Lung (tissue), 17 donors: ENCODE measurements at places on chromosomes 5 and 9.

- peak; percentile 55 for DNase-seq
Measured at GRCh38 chr9:134263596-134263995, 62.7 kb upstream of the RXRA start.

- no peak for DNase-seq
Measured at GRCh38 chr5:134537297-134537696, 11.8 kb downstream of the JADE2 start.

DNA sequence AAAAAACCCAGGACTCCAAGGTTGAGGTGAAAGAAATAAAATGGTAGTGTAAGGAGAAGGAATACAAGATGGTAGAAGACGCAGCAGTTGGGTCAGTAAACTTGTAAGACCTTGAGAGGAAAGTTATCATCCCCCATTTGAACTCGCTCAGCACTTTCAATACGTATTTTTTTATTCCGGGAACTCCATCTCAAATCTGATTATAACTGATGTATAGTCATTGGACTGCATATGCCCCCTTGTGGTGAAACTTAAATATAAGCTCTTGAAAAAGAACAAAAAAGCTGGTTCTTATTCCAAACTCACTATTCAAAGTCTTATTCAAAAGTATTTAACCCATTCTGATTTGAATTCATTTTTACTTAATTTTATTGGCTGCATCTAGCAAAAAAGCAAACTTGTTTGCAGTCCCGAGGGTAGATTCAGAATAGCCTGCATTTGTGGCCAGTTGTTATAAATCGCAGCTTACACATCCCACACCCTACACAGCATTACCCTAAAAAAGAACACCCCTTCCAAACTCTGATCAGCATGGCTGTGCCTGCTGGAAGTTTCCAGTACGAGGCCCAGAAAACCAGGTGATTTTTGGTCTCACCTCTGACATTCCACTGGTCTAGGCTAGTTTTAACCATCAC is 118.0 kb downstream of the ESM1 start:
- peak; percentile 87 for DNase-seq

GRCh38 chr5:109455598-109456096 is 45.9 kb upstream of the PJA2 start:
- peak; percentile 78 for DNase-seq

GRCh38 chr5:156421798-156422197 is 94.8 kb downstream of the SGCD start:
- no peak for DNase-seq

- DNase-seq, result no peak
Measured at GRCh38 chr5:5419291-5420210, 2.9 kb upstream of the ICE1 start.

GRCh38 chr9:105255421-105255820 is 11.0 kb downstream of the SLC44A1 start:
- DNase-seq, result no peak

- DNase-seq, result no peak
Measured at GRCh38 chr5:176446884-176447590, 1.1 kb upstream of the FAF2 start.

GRCh38 chr5:171810227-171810626 is 24.6 kb downstream of the SMIM23 start:
- peak; percentile 39 for DNase-seq

GRCh38 chr5:131495536-131496399 is 139.3 kb downstream of the RAPGEF6 start:
- peak; percentile 21 for DNase-seq

DNA sequence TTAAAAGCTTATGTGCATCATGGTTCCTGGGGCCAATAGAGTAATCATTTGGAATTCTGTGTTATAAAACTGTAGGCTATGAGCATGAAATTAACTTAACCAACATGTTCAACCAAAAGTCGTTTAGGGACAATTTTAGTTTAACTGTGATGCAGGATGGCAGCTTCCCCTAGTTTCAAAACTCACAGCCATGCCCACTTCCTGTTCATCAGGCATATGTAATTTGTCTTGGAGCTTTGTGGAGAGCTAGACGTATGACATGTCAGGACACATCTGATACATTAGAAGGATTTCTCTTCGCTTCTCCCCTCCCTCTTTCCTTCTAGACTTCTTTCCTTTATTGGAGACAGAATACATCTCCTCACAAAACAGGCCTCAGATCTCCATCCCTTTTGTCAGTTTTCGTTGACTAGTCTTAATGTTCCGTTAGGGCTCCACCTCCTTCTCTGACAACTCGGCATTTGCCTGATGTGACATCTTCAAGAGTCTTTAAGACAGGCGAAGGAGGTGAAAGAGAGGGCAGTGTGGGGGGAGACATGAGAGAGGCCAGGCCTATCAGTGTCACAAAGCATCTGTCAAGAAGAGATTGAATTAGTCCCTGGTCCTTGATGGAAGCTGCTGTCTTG is 176.0 kb downstream of the MSX2 start:
- no peak for DNase-seq

- DNase-seq, result no peak
Measured at GRCh38 chr5:115531380-115531779, 13.2 kb downstream of the FEM1C start.

GRCh38 chr9:6433410-6433809 is 20.4 kb downstream of the UHRF2 start:
- DNase-seq, result no peak

DNA sequence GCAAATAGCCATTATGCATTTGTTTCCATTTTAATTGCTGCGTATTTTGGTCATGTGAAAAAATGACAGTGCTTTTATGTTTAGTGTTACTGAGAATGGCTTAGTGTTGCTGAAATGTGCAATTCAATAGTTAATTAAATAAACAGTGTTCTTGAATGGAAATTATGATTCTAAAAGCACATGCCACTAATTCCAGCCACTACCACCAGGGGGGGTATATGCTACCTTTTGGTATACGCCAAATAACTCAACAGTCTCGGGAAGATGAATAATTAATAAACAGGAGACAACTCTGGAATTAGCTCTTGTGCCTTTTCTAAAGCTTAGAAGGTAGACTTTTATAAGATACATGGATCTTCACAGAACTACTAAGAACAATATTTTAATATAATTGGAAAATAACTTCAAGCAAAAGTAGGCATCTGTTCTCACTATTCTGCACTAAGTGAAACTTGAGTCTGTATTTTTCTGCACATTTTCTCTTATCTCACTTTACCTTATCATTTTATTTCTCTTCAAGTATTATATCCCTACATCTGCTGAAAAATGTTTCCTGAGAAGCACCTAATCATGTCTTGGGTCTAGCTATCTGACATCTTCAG is 83.5 kb upstream of the MINAR2 start:
- DNase-seq, result peak; percentile 15

DNA sequence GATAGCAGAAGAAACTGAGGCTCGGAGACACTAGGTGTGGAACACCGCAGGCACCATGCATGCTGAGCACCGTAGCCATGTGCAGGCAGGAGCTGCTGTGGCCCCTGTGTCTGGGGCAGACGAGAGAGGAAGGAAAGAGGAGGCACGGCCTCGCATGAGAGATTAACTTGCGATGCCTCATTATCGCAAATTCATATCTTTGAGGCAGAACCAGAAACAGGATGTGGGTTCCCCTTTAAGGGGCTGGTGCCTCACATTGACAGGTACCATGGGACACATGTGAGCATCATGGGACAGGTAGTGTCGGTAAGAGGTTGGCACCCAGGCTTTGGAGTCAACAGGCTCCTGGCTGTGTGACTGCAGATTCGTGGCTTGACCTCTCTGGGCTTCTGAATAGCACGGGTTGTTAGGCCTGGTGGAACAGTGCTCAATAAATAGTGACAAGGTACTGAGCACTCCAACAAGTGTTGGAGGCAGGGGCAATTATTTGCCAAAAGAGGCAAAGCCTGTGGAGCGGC is 40.8 kb downstream of the NAIF1 start:
- DNase-seq, result no peak

DNA sequence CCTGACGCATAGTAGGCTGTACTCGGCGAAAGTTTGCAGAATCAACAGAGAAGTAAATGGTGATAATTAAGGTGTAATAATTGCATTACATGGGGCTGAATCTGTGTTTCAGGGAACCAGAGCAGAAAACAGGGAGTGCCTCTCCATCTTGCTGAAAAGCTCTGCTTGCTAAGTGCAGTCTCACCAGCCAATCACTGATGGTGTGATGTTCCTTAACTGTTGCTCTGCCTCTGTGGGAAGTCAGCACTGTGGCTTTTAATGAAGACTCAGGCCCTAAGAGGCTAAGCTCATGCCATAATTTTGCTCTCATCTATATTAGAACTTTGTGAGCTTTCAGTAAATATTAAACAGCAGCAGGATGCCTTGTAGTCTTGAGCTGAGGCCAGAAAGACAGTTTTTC is 4.5 kb downstream of the PHF24 start:
- no peak for DNase-seq

GRCh38 chr5:14655146-14655741 is 9.3 kb upstream of the OTULIN start:
- DNase-seq, result no peak

DNA sequence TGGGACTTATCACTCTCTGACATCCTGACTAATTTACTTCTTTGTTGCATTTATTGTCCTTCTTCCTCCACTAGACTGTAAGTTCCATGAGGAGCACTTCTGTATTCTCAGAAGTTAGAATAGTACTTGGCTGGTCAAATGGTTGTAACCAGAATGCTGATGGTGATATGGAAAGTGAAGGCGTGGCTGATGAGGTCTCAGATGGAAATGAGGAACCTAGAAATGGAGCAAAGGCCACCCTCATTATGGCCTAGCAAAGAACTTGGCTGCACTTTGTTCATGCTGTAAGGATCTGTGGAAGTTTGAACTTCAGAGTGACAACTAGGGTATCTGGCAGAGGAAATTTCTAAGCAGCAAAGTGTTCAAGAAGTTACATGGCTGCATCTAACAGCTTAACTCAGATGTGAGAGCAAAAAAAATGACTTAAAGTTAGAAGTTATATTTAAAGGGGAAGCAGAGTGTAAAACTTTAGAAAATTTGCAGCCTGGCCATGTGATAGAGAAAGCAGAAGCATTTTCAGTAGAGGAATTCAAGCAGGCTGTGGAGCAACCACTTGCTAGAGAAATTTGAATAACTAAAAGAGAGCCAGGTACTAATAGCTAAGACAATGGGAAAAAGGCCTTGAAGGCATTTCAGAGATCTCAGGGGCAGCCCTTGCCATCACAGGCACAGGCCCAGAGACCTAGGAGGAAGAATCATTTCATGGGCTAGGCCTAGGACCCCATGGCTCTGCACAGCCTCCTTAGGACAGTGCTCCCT is 14.9 kb upstream of the SLC22A5 start:
- DNase-seq, result no peak

DNA sequence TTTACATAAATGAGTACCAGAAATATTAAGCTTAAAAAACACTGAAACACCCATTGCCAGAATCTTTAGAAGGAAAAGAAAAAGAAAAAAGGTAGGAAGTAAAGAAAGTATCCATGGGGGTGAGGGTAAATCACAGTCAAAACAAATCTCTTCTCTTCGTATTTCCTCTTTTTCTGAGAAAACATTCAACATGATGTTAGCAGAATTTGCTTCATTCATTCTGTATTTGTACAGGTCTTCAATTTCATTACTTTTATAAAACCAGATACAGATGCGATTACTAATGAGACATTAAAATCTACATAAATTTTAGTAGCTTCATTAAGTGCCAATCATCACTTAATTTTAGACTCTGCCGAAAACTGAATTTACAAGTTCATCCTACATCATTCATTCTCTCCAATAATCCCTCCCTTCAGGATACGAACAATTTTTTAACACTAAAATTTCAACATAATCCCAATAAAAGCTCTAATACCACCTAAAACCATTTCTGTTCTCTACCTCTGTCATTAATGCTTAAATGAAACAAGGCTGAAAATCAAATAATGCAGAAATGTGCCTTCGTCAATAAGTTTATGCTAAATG is 7.0 kb downstream of the NR3C1 start:
- DNase-seq, result no peak

DNA sequence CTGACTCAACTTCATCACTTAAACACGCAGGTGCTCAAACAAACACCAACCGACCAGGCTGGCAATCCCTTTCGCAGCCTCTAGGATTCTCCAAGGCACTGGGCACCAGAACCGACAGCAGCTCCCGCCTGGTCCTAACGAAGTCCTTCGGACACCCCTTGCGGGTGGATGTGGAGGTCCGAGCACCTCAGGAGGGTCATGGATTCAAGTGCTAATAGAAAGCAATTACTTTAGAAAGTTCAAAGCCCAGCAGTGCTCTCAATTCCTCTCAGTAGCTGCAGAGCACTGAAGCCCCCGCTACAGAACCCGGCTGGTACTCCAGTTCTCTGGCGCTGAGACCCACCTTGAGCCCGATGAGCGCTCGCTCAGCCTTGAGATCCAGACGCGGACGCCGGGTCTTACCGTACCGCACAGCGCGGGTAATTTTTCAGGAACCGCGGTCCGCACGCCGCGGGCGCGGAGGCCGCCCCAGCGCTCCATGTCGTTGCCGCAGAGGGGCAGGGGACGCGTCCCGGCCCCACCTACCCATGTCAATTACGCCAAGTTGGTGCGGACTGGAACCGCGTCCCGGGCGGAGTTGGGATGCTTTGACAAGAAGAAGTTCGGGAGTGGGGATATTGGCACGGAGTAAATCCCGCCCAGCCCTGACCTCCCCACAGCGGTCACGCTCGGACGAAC is 638 bp downstream of the MARCHF3 start:
- peak; percentile 61 for DNase-seq

DNA sequence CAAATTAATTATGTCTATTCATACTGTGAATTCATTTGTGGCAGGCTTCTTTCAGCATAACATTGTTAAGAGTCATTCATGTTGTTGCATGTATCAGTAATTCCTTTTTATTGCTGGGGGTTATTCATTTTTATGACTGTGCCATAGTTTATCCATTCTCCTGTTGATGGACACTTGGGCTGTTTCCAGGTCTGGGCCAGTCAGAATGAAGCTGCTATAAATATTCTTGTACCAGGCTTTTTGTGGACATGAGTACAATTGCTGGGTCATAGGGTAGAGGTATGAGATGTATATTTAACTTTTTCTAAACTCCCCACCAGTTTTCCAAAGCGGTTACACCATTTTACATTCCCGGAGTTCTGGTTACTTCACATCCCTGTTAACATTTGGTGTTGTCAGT is 13.6 kb downstream of the PRPF4 start:
- DNase-seq, result no peak

DNA sequence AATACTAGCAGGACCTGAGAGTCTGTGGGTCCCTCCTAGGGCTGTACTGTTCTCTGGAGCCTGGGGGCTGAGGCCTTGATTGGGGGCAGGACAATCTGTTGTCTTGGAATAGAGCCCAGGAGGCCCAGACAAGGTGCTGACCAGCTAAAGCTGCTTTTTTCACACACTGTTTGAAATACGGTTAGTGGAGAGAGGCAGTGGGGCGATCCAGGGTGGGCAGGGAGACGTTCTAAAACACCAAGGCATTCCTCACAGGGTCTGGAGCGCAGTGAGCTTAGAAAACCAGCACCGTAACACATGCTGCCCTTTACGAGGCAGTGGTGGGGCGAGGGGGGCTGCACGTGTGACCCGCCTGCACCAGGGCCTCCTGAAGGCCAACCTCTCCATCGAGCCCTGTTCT is 55.1 kb downstream of the EHMT1 start:
- peak; percentile 50 for DNase-seq
